ENCODE measurements at places on chromosomes 16 and 17. TPM values are rescaled to one million over a fixed set of nuclear protein-coding genes. Genes with fewer than 3 reads are reported as not detected.
A peak's percentile ranks its signal among the peaks of the same experiment; 100 is the strongest.

The RBFOX1 gene
- not detected for total RNA-seq

The FBXL20 gene
- 12.2 TPM for total RNA-seq

The PSMD11 gene
- 137 TPM for total RNA-seq

The ATAD5 gene
- 40.9 TPM for total RNA-seq

The TERB1 gene
- total RNA-seq: 0.17 TPM

The IRX5 gene
- 5.1 TPM for total RNA-seq

The CDH13 gene
- total RNA-seq: not detected

The KRTAP4-4 gene
- total RNA-seq: not detected

The MT3 gene
- not detected for total RNA-seq

DNA sequence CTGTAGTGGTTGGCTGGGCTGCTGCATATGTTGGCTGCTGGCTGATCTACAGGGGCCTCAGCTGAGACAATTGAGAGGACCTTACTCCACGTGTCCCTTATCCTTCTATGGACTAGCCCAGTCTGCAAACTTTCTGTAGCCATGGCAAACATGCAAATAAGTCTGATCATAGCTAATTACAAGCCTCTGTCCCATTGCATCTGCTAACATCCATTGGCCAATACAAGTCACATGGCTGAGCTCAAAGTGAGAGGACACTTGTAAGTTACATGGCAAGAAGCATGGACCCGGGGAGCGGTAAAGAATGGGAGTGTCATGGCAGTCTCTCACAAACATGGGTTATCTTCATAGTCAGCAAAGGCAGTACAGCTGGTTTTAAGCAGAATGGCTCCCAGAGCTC, 11.6 kb upstream of the IL4R start:
- no peak for DNase-seq

GRCh38 chr17:65071861-65072260, 15.3 kb upstream of the GNA13 start:
- DNase-seq: no peak

GRCh38 chr17:69497161-69497560, 82.7 kb downstream of the MAP2K6 start:
- no peak for DNase-seq

GRCh38 chr16:81310045-81310644, 4.6 kb upstream of the GAN start:
- no peak for DNase-seq

DNA sequence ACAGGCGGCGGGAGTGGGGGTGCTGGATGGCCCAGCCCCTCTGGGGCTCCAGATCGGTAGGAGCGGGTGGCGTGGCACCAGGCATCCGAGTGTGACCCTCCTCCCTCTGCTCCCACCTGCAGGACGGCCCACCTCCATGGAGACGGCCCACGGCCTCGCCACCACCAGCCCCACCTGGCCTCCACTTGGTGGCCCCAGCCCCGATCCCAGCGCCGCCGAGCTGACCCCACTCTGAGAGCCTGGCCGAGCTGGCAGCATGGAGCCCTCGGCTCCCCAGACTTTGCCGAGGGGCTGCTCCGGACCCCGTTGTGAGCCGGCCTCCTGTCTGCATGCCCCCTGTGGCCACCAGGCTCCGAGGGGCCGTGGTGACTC, 4.7 kb upstream of the NUDT16L1 start:
- DNase-seq: no peak

- no peak for DNase-seq
Measured at GRCh38 chr16:85905110-85906095, 6.4 kb downstream of the IRF8 start.

DNA sequence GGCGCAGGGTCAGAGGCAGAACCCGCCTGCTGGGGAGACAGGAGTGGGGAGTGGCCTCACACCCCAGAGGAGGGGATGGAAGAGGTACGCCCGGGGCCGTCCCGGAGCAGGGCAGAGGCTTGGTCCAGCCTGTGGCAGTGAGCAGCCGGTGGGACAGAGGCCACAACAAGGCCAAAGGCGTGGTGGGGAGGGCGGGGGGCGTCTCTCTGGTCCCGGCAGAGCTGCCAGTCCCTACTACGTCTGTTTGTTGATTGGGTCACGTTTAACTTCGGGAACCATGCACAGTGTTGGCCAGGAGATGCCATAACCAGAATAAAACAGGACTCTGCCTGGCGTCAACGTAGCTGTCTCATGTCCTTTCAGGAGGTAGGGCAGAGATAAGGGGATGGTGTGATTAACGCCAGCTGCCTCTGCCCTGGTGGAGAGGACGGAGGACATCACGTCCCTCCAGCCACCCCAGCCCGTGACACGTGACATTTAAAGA, 192.8 kb downstream of the BANP start:
- DNase-seq: no peak

DNA sequence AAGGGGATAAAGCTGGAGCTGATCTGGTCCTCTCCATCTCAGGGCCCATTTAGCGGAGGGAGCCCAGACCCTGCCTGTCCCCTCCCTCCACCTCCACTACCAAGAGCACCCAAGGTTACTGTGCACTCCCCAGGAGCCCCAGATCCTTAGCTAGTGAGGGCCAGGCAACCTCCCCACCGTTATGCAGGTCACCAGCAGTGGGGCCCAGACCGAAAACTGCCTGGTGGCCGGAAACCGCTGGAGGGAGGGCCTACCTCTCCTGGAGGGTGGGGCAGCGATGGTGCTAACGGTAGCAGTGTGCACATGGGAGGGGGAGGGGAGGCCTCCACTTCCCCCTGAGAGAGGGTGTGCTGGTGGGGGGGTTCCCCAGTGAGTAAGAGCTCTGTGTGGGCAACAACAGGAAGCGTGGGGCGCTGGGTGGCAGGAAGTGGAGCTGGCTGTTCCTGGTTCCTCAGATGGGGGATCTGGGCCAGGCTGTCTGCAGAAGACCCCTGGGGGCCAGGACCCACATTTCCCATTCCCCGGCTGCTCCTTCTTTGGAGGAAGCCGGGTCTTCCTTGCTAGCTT, 4.4 kb downstream of the FMNL1 start:
- peak; percentile 98 for DNase-seq

- DNase-seq: no peak
Measured at GRCh38 chr17:81514489-81514738, 1.8 kb upstream of the ACTG1 start.

GRCh38 chr17:63850401-63850800, 7.9 kb upstream of the SMARCD2 start:
- DNase-seq: no peak

DNA sequence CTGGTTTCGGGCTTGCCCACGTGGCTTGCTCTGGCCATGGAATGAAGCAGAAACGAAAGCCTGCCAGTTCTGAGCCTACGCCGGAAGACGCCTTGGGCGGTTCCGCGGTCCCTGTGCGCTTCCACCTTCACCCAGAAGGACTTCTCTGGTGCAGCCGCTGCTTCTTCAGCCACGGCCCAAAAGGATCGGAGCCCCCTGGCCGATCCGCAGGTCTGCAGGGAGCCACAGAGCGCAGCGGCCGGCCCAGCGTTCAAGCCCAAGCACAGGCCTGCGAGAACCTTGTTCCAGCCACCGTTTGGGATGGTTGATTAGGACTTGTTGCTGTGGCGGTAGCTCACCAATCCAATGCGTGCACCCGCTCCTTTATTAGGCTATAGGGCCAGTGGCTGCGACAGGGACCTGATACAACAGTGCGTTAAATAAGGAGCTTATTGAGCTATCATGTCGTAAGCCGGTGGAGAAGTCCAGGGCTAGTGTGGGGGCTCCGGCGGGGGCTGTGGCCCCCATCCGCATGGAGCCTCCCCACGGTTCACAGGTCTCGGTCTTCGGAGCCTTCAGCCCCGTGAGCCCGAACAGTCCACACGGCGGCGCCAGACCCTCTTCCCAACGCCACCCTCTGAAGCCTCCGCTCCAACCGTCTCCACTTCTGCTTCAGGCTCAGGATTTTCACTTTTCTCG, 10.2 kb upstream of the MPP2 start:
- DNase-seq: no peak

- no peak for DNase-seq
Measured at GRCh38 chr17:48048384-48049126, 396 bp downstream of the NFE2L1 start.

DNA sequence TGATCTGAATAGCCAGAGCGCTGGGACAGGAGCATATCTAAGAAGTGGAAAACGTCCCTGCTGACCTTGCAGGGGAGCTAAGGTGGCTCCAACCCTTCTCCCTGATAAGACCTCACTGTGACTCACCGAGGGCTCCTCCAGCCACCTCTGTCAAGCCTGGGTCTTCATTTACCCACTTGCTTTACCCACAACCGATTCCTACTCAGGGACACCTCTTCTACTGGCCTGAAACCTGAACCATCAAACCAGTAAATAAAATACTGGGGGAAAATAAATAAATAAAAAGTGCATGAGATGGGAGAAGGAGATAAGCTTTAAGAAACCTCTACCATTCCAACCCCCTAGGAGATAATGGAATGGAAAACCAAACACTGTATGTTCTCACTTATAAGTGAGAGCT, 80.2 kb upstream of the ALOX12 start:
- no peak for DNase-seq

DNA sequence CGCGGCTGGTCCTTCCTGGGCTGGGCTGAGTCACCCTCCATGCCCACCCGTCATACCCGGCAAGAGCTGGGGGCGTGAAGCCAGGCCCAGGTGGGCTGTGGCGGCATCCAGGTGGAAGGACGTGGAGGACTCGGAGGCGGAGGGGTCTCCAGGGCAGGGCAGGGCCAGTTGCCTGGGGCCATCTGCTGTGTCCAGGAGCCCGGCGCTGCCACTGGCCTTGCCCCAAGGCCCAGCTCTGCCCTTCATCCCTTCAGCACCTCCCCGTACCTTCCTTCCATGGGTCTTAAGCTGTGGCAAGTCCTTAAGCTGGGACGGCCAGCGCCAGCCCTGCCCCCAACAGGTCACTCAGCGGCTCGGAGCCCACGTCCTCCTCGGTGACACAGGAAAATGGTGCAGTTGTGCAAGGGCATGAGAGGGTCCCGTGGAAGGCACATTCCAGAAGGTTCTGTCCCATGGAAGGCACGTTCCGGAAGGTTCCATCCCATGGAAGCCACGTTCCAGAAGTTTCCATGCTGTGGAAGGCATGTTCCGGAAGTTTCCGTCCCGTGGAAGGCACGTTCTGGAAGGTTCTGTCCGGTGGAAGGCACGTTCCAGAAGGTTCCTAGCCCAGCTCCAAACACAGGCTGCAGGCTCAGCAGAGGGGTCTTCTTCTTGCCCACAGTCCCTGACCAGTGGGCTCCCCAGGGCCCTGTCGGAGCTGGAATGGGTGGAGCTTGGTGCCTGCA, 10.4 kb upstream of the CDH15 start:
- no peak for DNase-seq

DNA sequence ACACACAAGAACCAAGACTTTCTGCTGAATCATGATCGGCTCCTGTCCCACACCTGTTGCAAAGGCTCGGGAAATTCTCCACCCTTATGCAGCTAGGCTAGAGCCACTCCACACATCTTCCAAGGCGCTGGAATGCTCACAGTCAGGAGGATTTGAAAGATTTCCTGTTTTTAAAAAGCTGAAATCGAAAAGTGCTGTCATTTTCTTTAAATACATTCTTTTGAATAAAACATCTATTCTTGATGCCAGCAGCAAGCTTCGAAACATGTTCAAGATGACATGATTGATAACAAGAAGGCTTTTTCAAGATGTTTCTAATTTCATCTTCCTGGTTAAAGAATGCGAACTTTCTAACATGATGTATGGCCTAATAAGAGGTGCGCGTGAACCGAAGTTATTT, 219.7 kb upstream of the CDH5 start:
- DNase-seq: no peak

DNA sequence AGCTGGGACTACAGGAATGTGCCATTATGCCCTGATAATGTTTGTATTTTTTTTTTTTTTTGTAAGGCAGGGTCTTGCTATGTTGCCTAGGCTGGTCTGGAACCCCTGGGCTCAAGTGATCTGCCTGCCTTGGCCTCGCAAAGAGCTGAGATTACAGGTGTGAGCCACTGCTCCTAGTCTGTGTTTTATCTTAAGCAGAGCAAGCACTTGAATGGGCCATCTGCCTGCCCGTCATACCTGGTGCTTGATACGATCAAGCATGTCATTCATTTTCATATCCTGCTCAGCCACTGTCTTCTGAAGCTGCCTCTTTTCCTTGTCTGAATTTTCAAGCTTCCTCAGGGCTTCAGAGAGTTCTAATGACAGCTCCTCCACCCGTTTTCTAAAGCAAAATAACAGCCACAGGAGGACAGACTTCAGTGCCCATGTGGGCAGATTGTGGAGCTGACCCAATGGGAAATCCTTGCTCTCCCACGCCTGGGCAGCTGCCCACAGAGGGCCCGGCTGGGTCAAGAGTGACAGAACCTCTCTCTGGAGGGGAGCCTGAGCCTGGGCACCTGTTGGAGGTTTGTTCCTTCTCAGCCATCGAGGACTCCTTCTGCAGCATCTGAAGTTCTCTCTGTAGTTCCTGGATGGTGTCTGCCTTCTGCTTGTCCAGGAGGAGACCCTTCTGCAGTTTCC, 36.5 kb downstream of the DHX38 start:
- DNase-seq: peak; percentile 8

- DNase-seq: peak; percentile 83
Measured at GRCh38 chr17:31596382-31597323, 205.2 kb downstream of the RAB11FIP4 start.

DNA sequence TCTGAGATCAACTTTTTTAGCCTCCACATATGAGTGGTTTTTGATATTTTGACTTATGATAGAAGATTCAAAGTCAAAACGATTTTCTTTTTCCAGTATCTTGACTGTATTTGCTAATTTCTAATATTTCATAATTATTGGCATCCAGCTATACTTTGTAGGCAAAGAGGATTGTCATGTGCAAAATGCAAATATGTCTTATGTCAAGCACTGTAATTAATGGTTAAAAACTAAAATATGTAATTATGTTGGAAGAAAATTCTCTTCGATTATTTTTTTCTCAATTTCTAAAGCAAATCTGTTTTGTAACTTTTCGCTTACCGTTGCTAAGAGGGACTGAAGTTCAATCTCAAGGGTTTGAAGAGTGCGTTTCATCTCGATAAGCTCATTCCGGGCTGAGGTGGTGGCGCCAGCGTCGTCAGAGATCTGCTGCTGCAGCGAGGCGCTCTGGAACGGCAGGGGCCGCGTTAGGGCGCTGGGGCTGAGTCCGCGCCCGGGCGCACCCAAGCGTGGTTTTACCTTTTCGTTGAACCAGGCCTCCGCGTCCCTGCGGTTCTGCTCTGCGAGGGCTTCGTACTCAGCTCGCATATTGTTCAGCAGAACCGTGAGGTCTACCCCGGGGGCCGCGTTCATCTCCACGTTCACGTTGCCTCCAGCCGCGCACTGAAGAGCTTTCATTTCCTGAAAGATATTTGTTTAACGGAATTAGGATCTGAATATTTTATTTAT, 3.0 kb downstream of the KRT27 start:
- no peak for DNase-seq
